ENCODE measurements at places on chromosomes 7 and 10.

DNA sequence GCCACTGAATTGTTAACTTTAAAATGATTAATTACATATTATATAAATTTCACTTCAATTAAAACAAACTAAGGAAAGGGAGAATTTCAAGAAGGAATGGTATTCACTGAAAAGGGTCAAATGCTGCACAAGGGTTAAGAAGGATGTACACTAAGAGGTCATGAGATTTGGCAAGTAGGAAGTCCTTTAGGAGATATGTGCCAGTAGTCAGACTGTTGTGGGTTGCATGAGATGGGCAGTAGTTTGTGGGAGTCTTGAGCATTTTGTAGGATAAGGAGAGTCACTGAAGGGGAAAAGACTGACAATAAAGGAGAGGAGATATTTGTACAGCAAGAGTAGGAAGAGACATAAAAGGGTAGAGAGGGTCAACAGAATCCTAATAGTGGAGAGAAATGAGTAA, 12.4 kb upstream of the PTPN12 start:
- no peak for DNase-seq

- no peak for DNase-seq
Observed at GRCh38 chr10:126611303-126611702, 59.2 kb downstream of the C10orf90 start.

- no peak for DNase-seq
Observed at GRCh38 chr7:157431951-157432540, 95.2 kb downstream of the DNAJB6 start.

DNA sequence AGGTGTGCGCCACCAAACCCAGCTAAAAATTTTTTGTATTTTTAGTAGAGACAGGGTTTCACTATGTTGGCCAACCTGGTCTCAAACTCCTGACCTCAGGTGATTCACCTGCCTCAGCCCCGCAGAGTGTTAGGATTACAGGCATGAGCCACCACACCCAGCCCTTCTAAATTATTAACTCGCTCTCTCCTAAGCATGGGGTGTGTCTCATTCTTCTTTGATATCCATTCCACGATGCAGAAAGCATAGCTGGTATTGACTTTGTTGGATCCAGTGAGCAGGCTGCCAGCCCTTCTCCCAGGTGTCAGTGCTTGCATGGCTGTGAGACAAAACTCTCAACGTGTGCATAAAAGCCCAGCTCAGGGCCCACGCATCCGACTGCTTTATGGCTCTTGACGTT, 254.1 kb upstream of the PFKP start:
- no peak for DNase-seq

GRCh38 chr10:69179089-69179742, 818 bp upstream of the SUPV3L1 start:
- DNase-seq = no peak

GRCh38 chr7:98559958-98560357, 57.1 kb upstream of the NPTX2 start:
- DNase-seq = no peak

DNA sequence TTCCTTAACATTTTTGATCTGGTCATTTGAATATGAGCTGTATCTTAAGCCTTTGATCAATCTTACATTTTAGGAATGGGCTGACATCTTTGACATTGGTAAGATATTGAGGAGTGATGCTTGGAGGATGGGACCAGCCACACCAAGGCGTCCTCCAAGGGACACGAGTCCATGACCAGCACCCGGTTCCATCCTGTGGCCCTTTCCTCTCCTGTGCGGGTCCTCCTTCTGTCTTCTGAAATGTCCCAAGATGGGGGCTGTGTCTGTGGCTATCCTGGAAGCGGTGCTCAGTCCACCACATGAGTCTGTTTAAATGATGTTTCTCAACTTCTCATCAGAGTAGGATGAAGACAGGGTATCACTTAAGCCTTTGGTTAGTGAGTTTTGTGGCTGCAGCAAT, 67.3 kb upstream of the SHH start:
- DNase-seq = no peak

DNA sequence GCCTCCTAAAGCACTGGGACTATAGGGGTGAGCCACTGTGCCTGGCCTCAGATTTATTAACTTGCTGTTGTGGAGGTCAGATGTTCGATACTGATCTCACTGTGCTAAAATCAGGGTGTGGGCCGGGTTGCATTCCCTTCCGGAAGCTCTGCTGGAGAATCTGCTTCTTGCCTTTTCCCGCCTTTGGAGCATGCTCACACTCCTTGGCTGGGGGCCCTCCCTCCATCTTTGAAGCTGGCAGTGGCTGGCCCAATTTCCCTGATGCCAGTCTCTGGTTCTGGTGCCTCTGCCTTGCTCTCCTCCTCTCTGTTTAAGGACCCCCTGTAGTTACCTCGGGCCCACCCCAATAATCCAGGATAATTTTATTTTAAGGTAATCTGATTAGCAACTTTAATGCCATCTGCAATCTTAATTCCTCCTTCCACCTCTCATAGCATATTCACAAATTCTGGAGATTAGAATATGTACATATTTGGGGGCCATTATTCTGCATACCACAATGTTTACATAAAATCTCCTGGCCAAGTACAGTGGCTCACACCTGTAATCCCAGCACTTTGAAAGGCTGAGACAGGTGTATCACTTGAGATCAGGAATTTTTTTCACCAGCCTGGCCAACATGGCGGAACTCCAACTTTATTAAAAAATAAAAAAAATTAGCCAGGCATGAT, 7.9 kb upstream of the PITRM1 start:
- DNase-seq = no peak

DNA sequence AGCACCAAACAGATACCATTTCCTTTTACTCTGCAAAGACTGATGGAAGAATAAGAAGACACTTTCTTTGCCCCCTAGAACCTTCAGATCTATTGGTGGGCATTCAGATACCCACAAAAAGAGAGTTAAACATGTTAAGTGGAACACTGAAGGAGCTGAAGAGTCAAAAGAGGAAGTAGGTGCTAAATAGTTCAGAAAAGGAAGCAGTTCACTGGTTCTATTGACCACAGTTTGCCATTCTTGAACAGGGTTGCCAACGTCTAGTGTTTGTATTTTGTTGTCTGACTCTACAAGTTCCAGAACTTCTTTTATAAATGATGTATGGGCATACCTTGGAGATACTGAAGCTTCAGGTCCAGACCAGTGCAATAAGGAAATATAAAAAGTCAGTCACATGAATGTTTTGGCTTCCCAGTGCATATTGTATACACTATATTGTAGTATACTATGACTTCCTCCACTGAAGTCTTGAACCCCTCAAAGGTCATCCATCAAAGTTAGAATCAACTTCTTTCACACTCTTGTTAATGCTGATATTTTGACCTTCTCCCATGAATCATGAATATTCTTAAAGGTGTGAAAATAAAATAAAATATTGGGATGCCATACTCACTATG, 47.5 kb upstream of the AGR3 start:
- DNase-seq = no peak

Measured in stimulated activated CD8-positive, alpha-beta memory T cell treated with anti-CD3 and anti-CD28 coated beads, Interleukin-4, amount 100 ng/mL, for 1 hour (primary cell).